ENCODE measurements at places on chromosomes 1 and 21.

GRCh38 chr1:171581226-171581625 lies 40.8 kb upstream of the MYOCOS start:
- no peak for DNase-seq

- no peak for DNase-seq
Observed at GRCh38 chr1:221636967-221637366, 104.9 kb downstream of the DUSP10 start.

DNA sequence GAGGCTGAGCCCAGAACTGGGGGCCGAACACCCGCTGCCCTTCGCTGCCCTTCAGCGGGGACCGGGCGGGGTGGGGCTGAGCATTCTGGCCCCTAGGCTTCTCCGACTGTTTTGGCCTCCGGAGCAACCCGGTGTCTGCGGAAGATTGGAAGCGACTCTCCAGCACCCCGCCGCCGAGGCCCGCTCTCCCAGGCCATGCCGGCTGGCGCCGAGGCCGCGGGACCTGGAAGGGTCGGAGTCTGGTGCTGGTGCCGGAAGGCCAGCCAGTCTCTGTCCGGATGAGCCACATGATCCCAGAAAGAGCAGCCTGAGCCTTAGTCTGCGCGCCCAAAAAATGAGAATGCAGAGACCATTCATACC lies 272.0 kb downstream of the FOXD2 start:
- DNase-seq: no peak

GRCh38 chr1:106937104-106937503 lies 119.4 kb upstream of the PRMT6 start:
- no peak for DNase-seq

- no peak for DNase-seq
Observed at GRCh38 chr1:31782421-31783410, 18.6 kb upstream of the ADGRB2 start.

- no peak for DNase-seq
Observed at GRCh38 chr1:17244821-17245740, 3.8 kb upstream of the PADI3 start.

GRCh38 chr1:29784276-29785136 lies 548.2 kb downstream of the PTPRU start:
- no peak for DNase-seq

DNA sequence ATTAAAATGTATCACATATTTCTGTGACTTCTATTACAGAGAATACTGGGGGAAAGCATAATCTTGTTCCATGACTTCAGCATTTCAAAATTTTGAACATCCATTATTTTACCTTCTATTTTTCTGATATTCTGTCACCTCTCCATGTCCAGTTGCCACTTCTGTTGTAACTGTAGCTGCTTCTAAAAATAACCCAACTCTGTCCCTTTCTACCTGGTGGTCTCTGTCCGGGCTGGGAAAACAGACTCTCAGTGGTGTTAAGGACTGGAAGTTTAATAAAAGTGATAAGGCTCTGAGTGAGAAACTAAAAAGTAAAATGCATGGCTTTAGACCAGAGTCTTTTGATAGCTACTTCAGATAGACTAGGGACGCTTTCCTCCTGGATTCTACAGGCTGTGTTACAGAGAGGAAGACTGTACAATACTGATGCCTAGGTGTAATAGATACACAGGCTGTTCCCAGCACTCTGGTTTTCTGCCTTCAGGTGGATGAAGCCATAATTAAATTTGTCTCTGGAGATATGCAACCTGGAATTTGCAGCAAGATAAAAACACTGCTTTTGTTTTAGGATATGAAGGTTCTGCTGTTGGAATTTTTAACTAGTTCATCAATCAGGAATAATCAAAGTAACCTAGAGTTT lies 42.1 kb upstream of the SEC16B start:
- DNase-seq: no peak

GRCh38 chr1:4224684-4225467 lies 324.8 kb upstream of the C1orf174 start:
- no peak for DNase-seq

GRCh38 chr1:110962892-110963690 lies 631 bp downstream of the LRIF1 start:
- DNase-seq: peak; percentile 46

GRCh38 chr1:228017356-228018124 lies 10.7 kb downstream of the WNT3A start:
- DNase-seq: no peak

DNA sequence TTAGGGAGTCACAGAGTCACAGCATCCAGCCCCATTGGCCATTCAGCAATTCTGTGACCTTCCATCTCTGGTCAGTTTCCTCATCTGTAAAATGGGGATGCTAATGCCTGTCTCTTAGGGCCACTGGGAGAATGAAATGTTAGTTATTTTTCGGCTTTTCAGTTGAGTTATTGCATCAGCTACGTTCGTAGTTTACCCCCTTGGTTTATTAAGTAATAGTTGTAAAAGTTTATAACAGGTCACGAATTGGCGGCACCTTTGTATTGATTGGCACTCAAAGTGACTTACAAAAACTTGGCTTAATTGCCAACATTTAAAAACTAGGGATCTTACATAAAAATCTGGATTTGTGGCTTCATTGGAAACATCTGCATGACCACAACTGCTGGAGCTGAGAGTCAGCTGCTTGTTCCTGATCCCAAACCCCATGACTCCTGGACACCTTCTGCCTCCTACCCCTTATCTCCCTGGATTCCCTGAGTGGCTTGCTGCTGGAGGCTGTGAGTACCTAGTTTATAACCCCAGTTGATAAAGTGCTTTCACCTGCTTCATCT lies 23.0 kb upstream of the SLC1A7 start:
- no peak for DNase-seq

GRCh38 chr21:40186045-40186444 lies 318.8 kb downstream of the PCP4 start:
- DNase-seq: no peak

All from stimulated activated CD8-positive, alpha-beta memory T cell treated with anti-CD3 and anti-CD28 coated beads, Interleukin-7, amount 100 ng/mL, for 4 hours (primary cell).